Umbilical cord (tissue), 2 donors: ENCODE measurements at places on chromosomes 1 and 21. TPM values are rescaled to one million over a fixed set of nuclear protein-coding genes. Genes with fewer than 3 reads are reported as not detected.

- no peak for DNase-seq
Observed at GRCh38 chr1:117587499-117588356, 18.1 kb upstream of the TENT5C start.

The FCER1G gene
- total RNA-seq, result 52.5 TPM

The SFN gene
- 21.4 TPM for total RNA-seq

The IFI16 gene
- total RNA-seq, result 24.8 TPM

The SH2D5 gene
- total RNA-seq, result 0.96 TPM

- no peak for DNase-seq
Observed at GRCh38 chr1:56029319-56030003, 549.9 kb downstream of the PLPP3 start.

GRCh38 chr21:38388203-38388602 is 110.1 kb downstream of the ERG start:
- no peak for DNase-seq

DNA sequence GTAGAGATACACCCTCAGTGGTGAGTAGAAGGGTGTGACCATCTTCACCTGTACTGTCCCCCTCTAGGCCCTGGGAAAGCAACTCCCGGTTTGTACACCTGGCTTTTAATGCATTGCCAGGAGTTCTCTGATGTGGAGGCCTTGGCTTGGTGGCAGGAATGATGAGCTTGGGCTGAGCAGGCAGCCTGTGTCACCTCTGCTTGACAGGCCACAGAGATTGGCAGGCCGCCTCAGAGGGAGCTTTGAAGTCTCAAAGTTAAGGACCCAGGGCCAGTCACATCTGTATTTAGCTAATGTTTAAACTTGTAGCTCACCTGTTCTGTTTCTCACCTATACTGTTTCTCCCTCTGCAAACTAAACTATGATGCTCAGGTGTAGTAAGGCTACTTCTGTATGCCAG is 28.5 kb downstream of the HUNK start:
- DNase-seq, result no peak

The SELE gene
- total RNA-seq, result 3.6 TPM

GRCh38 chr1:199931666-199932377 is 95.7 kb upstream of the NR5A2 start:
- DNase-seq, result no peak

DNA sequence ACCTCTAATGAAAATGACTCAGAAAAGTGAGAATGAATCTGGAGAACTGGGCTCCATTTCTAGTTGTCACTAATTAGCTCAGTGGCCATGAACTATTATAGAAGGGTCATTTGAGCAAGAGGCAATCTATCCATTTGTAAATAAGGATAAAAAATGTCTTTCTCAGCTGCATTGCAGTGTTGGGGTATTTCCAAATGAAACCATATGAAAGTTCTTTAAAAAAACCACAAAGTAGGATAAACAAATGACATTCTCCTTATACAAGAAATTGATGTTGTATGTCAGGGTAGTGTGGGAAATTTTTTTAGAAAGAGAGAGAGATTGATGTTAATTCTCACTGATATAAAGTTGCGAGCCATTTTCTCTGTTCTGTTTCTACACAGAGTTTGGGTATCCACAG is 26.0 kb downstream of the FMO3 start:
- no peak for DNase-seq

DNA sequence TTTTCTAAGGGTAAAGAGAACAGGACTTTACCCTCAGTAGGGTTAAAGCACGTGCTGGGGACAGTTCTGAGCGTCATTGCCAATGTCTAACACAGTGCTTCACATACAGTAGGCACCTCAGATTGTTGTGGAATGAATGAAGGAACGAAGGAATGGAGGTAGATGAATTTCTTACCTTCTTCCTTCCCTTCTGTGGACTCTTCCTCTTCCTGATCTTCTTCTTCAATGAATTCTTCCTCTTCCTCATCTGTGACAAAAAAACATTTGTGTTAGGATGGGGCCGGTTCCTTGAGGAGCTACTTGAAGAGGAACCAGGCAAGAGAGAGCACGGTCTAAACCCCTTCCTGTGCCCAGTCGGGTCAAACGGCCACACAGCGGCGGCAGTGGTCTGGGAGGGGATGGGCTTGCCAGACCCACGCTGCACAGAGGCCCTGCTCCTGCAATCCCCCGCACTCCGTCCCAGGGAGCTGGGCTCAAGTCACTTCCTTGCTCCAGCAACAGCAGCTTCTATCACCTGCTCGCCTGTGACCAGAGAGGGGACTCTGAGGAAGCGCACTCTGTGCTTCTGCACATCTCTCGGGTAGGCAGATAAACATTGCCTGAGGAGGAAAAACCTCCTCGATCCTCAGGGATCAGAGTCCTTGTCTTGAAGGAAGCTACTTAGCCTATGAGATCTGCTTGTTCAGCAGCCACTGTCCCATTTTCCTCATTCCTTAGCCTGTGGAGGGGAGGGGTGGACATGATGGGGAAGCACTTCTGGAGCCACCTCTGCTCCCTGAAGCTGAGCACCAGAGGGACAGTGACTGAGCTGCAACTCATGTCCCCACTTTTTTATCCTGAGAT is 8.0 kb upstream of the SLC30A2 start:
- DNase-seq, result no peak

DNA sequence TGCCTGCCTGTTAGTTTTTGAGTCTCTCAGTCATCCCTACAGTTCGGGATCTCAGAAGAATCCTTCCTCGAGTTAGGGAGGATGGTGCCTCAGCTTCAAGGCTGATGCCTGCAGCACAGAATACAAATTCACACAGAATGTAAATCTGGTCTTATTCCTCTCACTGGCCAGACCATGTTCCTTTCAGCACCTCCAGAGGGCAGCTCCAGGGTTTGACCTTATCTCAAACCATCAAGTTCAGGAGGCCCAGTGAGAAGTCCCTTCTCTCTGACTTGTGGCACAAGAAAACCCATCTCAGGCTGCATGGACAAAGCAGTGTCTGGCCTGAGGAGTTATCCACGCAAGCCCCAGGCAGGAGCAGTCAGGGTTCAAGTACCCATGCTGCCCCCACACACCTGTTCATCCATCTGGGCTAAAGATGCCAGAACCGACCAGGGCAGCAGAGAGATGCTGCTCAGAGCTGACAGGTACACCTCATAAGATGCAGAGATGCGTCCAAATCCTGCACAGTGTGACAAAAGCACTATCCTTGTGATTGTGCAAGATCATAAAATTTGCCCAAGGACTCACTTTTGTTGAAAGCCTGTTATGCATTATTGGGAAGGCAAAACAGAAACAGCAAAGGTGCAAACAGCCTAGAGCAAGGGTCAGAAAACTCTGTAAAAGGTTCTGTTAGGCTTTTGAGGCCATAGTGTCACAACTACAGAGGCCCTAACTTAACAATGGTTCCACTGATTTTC is 49.8 kb downstream of the BCAR3 start:
- DNase-seq, result no peak
